ENCODE measurements at places on chromosomes 3 and 15.
A peak's percentile ranks its signal among the peaks of the same experiment; 100 is the strongest.

DNA sequence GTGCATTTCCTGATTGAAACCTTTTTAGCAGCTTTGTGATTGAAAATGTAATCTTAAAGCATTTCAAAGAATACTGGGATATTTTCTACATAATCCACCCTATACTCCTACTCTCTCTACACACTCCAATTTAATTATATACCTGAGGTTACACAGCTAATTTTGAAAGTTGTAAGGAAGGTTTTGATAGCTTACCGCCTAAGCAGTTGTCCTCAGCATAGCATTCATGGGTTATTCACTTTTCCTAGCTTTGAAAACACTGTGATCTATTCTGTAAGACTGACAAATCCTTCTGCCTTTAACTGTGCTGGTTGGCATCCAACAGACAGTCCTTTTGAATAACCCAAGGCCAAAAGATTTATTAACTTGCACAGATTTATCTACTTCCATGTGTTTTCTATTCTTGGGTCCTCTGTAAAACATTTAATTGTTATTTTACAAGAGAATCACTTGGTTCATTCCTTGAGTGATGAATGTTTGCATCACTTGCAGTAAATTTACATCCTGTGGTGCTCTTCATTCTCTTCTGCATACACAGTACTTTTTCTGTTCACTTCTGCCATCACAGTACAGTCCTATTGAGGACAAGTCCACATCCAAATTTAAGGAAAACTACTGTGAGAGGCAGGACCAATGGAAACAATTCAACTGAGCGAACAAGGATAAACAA, 44.8 kb downstream of the SERPINI1 start:
- H3K4me3 ChIP-seq = no peak overlapping the region
- DNase-seq = no peak
- H3K27me3 ChIP-seq = no peaks in the 10 kb centered on the region
- no peaks in the 10 kb centered on the region for H3K36me3 ChIP-seq

- H3K36me3 ChIP-seq = no peaks in the 10 kb centered on the region
- no peaks in the 10 kb centered on the region for H3K4me1 ChIP-seq
- DNase-seq = no peak
- peaks cover 41% of the 10 kb centered on the region for H3K27me3 ChIP-seq
These were observed 244.3 kb downstream of the RPLP1 start for GRCh38 chr15:69696946-69697345.

- H3K4me3 ChIP-seq = peak overlapping the region; percentile 96
- peak; percentile 70 for DNase-seq
- no peaks in the 10 kb centered on the region for H3K27me3 ChIP-seq
- H3K27ac ChIP-seq = peak overlapping the region; percentile 96
These were observed 1.0 kb downstream of the ANP32A start for GRCh38 chr15:68819495-68820294.

- H3K27me3 ChIP-seq = no peaks in the 10 kb centered on the region
- H3K36me3 ChIP-seq = no peaks in the 10 kb centered on the region
- peak; percentile 50 for DNase-seq
- H3K4me1 ChIP-seq = peaks cover 4% of the 10 kb centered on the region
- H3K27ac ChIP-seq = no peak overlapping the region
- no peak overlapping the region for H3K4me3 ChIP-seq
These were observed 59.5 kb upstream of the STRIT1 start for GRCh38 chr3:155352900-155353490.

DNA sequence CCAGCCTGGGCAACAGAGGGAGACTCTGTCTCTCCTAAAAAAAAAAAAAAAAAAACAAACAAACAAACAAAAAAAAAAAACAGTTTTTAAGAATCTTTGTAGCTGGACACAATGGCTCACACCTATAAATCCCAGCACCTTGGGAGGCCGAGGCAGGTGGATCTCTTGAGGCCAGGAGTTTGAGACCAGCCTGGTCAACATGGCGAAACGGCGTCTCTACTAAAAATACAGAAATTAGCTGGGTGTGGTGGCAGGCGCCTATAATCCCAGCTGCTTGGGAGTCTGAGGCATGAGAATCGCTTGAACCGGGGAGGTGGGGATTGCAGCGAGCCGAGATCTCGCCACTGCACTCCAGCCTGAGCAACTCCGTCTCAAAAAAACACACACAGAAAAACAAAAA, 53.1 kb downstream of the KLHL25 start:
- DNase-seq = no peak
- no peak overlapping the region for H3K4me3 ChIP-seq
- peaks cover 93% of the 10 kb centered on the region for H3K36me3 ChIP-seq
- no peaks in the 10 kb centered on the region for H3K27me3 ChIP-seq
- H3K4me1 ChIP-seq = no peaks in the 10 kb centered on the region

- no peaks in the 10 kb centered on the region for H3K36me3 ChIP-seq
- no peak overlapping the region for H3K4me3 ChIP-seq
- no peak for DNase-seq
- H3K4me1 ChIP-seq = peaks cover 50% of the 10 kb centered on the region
These were observed 114.0 kb downstream of the CYP19A1 start for GRCh38 chr15:51224428-51224827.

GRCh38 chr15:58522865-58523264, 91.1 kb downstream of the LIPC start:
- DNase-seq = no peak
- H3K4me3 ChIP-seq = no peak overlapping the region
- no peak overlapping the region for H3K27ac ChIP-seq
- H3K27me3 ChIP-seq = no peaks in the 10 kb centered on the region
- H3K4me1 ChIP-seq = peaks cover 23% of the 10 kb centered on the region

DNA sequence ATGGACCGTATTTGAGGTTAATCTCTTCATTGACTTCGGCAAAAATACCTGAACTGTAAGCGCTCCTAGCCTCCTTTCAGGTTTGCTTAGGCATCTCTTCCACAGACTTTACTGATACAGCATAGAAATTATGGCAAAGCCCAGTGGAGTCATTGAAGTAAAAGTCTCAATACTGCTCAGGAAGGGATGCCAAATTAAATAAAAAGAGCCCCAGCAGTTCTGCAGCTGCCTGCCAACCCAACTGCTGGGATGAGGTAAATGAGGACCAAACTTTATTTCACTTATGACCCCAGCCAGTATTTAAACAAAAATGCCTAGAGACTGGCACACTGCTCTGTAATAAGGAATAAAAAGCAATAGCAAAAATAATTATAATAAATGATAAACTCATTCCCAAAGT, 65.4 kb downstream of the IQCH start:
- no peaks in the 10 kb centered on the region for H3K4me1 ChIP-seq
- no peak overlapping the region for H3K4me3 ChIP-seq
- H3K27ac ChIP-seq = no peak overlapping the region
- H3K27me3 ChIP-seq = no peaks in the 10 kb centered on the region

DNA sequence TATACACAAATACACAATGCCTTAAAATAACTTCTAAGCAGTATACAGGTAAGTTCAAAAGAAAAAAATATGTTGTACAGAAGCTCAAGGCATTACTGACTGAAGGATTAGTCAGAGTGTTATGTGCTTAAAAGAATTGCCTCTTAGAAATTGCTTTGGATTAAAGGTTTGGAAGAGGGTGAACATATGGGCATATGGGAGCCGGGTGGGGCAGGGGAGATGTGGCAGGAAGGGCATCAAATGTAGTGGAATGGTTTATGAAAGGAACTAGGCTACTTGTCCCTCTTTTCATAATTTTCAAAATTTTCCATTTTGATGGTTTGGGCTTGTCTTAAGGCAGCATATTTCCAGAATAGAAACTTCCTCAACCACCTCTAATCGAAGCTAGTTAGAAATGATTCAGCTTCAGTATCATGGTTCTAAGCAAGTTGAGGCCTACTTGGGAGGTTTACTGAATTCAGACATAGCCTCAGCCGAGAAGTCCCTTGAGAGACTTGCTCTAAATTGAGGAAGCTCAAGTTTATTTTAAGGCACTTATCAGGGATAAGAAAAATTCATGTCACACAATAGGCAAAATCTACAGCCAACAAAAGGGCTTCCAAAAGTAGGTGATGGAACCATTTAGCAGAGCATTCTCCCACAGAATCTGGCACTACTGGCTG, 10.1 kb upstream of the GOLGB1 start:
- no peaks in the 10 kb centered on the region for H3K27me3 ChIP-seq
- DNase-seq = no peak

GRCh38 chr3:196317687-196318467, at the start of gene DYNLT2B:
TSS of gene DYNLT2B (minus strand) at chr3:196318240. CDS start at chr3:196318152, 88 bp downstream.
- no peaks in the 10 kb centered on the region for H3K27me3 ChIP-seq
- peak within 1 kb of the TSS; percentile 95 for H3K27ac ChIP-seq
- no peaks in the 10 kb centered on the region for H3K4me1 ChIP-seq

DNA sequence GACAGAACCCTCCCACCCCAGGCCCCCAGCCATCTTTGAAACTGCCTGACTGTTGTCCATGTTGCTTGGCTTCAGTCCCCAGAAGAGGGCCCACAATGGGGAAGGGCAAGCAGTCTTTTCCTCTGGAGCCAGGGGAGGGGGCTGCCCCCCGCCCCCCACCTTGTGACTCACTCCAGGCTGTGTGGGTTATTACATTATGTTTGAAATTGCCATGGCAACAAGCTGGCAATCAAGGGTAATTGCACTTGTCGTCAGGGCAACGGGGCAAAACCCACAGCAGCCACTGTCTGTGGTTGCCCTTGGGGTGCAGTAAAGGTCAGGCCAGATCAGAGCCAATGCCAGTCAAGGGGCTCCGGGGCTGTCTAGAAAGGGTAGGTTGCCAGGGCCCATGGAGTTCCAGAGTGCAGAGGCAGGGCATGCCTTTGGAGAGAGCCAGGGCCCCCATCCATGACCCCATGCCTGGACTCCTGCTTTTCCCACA, 3.1 kb upstream of the CAMKV start:
- H3K27me3 ChIP-seq = no peaks in the 10 kb centered on the region
- H3K4me1 ChIP-seq = no peaks in the 10 kb centered on the region

GRCh38 chr15:86863226-86863915, 783.7 kb downstream of the AGBL1 start:
- no peak overlapping the region for H3K4me3 ChIP-seq
- peak; percentile 50 for DNase-seq
- H3K27ac ChIP-seq = peak overlapping the region; percentile 63
- H3K27me3 ChIP-seq = no peaks in the 10 kb centered on the region

DNA sequence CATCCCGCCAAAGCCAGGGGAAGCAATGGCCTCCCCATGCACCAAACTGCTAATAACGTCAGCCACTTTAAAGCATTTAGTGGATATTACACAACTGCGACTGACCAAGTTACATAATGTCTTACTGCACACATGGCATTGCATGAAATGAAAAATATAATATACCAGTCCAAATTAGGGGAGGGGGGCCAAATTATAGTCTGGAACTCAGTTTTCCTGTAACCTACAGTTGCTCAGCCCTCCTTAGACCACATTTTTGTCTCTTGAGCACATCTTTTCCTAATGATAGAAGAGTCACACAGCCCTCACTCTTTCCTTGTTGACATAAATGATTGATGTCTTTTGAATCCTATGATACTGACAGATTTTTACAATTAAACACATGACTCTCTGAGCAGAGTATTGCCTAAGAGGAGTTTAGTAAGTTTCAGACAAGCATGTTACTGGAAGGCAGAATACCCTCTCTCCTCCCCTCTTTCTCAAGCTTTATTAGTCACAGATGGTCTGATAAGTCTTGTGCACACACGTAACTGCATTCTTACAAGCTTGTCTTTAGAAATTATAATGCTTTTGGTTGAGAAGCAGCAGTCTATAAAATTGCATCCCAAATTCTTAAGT, 1.1 kb upstream of the PLD1 start:
- peak overlapping the region; percentile 98 for H3K27ac ChIP-seq
- DNase-seq = peak; percentile 97
- no peaks in the 10 kb centered on the region for H3K27me3 ChIP-seq
- peak overlapping the region; percentile 87 for H3K4me3 ChIP-seq
- H3K4me1 ChIP-seq = peaks cover 35% of the 10 kb centered on the region

DNA sequence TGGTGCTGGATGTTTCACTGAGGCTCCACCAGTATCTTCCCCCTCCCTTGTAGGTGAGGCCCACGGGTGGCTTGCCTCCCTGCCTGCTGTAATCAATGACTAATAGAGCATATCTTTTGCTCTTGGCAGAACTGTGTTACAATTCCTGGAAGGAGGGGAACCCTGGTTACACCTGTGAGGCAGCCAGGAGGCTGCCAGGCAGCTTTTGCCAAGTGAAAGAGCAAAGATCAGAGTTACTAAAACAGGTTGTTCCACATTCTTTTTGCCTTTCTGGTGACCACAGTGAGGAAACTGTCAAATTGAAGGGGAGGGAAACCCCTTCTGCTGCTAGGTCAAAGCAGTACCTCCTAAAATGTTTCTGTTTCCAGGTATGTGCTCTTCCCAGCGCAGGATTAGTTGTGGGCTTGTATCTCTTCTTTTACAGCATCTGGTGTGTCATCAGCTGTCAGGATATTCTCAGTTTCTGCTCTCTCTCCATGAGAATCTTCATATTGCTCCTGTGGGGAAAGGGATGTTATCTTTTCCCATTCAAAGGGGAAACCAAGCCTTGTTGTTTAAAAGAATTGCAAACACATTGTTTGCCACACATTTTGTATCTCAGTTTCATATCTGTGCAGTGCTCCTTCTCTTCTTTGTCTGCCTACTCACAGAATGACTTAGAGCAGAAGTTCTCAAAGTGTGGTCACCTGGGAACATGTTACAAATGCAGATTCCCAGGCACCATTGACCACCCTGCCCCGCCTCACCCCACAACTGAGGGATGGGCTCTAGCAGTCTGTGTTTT, 137.4 kb upstream of the UMPS start:
- DNase-seq = peak; percentile 27
- H3K4me3 ChIP-seq = no peak overlapping the region
- H3K27me3 ChIP-seq = peaks cover 12% of the 10 kb centered on the region
- H3K27ac ChIP-seq = no peak overlapping the region

GRCh38 chr15:31458596-31459399, 132.2 kb downstream of the KLF13 start:
- no peaks in the 10 kb centered on the region for H3K36me3 ChIP-seq
- H3K27me3 ChIP-seq = no peaks in the 10 kb centered on the region
- peak; percentile 71 for DNase-seq

- H3K36me3 ChIP-seq = no peaks in the 10 kb centered on the region
- no peak overlapping the region for H3K4me3 ChIP-seq
- H3K27me3 ChIP-seq = no peaks in the 10 kb centered on the region
- peaks cover 22% of the 10 kb centered on the region for H3K4me1 ChIP-seq
These were observed 32.1 kb downstream of the CLDN18 start for GRCh38 chr3:138042043-138042442.

DNA sequence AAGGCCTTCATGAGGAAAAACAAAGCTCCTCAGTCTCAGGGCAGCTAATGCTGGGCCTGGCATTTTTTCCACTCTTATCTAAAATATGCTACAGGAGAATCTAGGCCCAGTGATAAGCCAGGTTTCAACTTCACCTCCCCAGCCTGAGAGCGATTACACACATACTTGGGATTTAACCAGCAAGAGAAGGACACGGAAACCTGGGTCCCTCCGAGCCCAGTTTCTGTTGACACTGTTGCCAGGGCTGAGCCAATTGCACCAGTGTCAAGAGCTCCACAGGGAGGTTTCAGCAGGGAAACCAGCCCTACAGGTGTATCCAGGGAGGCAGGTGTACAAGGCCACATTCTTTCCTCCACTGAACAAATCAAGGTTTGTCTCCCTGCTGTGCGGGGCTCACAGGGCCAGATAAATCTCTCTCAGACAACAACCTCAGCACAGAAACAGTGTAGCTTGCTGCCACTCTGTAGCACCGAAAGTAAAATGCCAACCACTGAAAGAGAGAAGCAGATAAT, 85.4 kb downstream of the MAGI1 start:
- no peak for DNase-seq
- peaks cover 6% of the 10 kb centered on the region for H3K4me1 ChIP-seq
- H3K4me3 ChIP-seq = no peak overlapping the region
- H3K36me3 ChIP-seq = peaks cover 2% of the 10 kb centered on the region
- H3K27me3 ChIP-seq = no peaks in the 10 kb centered on the region

GRCh38 chr3:49754536-49754935, 30.8 kb upstream of the GMPPB start:
- H3K27me3 ChIP-seq = no peaks in the 10 kb centered on the region
- H3K27ac ChIP-seq = no peak overlapping the region
- H3K4me1 ChIP-seq = peaks cover 12% of the 10 kb centered on the region
- peaks cover 25% of the 10 kb centered on the region for H3K36me3 ChIP-seq
- no peak overlapping the region for H3K4me3 ChIP-seq
- DNase-seq = no peak

All from MCF 10A (cell line).